ENCODE measurements at places on chromosomes 5 and 9.
A peak's percentile ranks its signal among the peaks of the same experiment; 100 is the strongest.

DNA sequence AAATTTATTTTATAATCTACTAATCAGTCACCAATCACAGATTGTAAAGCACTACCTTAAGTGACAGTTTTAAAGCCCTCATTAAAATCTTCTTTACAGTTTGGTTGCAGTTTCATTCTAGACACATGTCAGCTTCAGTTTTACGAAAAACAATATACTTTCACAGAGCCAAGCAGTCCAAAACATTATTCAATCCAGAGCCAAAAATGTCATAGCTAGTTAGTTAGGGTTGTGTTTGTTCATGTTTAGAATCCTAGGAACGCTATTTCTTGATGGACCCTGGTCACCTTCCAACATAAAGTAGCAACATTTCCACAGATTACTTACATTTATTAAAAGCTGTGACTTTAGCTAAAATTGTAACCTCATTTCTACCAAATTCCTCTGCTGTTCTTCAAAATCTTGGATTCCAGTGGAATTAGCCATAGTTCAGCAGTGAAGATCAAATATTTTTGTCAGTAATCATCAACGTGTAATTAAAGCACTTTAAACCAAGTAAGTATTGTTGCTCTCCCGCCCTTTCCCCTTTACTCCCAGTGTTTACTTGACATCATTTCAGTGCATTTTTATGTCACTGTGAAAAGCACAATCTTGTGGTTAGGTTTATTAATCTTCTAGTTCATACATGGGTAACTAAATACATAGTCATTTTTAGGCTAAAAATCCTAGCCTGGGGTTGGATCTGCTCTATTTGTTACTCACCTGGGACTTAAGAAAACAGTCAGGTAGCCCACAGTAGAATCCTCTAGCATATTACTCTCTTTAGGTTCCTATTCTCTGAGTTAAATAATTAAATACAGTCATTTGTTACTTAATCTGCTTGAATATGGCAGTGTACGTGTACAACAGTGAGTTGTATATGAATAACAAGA, 74.3 kb downstream of the NIPBL start:
- DNase-seq: peak; percentile 45

GRCh38 chr9:18361646-18362045, 112.3 kb upstream of the ADAMTSL1 start:
- DNase-seq: no peak

- DNase-seq: no peak
Observed at GRCh38 chr9:99593610-99594009, 228.1 kb upstream of the NR4A3 start.

DNA sequence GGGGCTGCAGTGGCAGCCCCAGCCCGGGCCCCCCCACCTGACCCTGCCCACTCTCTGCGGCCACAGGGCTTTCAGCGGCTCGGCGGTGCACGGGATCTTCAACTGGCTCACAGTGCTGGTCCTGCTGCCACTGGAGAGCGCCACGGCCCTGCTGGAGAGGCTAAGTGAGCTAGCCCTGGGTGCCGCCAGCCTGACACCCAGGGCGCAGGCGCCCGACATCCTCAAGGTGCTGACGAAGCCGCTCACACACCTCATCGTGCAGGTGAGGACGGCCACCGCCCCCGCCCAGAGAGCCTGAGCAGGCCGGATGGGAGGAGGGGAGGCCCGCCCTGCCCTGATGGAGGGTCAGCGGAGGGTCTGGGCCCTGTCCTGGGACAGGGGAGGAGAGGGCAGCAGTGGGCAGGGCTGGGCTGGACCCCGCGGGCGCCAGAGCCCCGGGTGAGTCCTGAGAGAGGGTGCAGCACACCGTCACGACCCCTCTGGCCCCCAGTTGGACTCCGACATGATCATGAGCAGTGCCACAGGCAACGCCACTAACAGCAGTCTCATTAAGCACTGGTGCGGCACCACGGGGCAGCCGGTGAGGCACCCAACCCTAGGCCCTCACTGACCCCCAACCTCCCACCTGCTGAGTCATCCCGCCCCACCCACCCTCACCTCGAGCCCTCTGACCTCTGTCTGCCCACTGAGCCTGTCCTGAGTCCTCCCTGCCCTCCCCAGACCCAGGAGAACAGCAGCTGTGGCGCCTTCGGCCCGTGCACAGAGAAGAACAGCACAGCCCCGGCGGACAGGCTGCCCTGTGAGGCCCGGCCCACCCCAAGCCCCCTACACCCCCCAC, 2.7 kb downstream of the SLC34A3 start:
- DNase-seq: no peak

DNA sequence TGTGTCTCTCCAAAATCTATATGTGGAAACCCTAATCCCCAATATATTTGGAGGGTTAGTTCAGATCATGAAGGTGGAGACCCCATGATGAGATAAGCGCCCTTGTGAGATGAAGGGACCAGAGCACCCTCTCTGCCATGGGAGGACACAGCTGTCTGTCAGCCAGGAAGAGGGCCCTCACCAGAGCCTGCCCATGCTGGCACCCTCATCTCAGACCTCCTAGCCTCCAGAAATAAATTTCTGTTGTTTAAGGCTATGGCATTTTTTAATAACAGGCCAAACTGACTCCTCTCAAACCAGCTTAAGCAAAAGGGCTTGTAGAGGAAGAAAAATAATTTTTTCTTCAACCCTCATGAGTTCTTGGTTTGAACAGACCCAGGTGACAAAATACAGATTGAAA, 79.2 kb upstream of the MAMDC2 start:
- no peak for DNase-seq

DNA sequence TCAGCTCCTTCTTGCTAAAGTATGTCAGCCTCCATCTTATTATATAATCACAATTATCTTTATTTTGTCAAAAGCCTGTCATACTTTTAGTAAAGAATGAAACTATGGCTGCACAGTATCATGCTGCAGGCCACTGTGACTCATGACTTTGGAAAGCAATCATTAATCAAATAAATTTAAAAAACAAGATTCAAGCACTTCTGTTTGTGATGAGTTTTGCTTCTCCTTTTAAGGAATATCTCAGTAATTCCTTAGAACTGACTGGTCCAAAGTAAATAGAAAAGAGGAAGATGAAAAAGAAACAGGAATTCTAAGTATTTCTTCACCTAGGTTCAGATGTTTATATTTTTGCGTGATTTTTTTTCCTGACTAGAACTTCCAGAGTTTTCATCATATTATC, 83.1 kb downstream of the EDIL3 start:
- DNase-seq: peak; percentile 37

GRCh38 chr5:9452181-9452580, 93.7 kb downstream of the SEMA5A start:
- no peak for DNase-seq

- DNase-seq: no peak
Observed at GRCh38 chr5:156414391-156414790, 87.4 kb downstream of the SGCD start.

Data from RCC 7860 (cell line).